ENCODE measurements at places on chromosomes 11 and 22. TPM values are rescaled to one million over a fixed set of nuclear protein-coding genes. Genes with fewer than 3 reads are reported as not detected.

DNA sequence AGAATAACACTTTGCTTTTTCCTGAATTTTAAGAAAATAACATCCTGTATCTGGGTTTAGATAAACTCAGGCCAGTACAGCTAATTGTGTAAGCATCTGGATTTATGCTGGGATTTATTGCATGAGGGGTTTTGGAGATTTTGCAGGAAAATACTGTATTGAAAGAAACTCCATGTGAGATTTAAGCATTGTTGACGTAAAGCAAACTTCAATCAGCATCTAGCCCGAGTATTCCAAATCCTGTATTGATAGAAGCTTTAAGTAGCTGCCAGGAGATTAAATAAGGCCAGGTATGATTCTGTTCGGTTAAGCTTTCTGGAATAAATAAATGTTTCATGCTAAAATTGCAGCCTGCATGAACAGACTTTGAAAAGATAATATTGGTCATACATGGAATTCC, 36.3 kb upstream of the LYVE1 start:
- no peak for DNase-seq

GRCh38 chr11:123434262-123434661, 4.2 kb downstream of the GRAMD1B start:
- DNase-seq = no peak

DNA sequence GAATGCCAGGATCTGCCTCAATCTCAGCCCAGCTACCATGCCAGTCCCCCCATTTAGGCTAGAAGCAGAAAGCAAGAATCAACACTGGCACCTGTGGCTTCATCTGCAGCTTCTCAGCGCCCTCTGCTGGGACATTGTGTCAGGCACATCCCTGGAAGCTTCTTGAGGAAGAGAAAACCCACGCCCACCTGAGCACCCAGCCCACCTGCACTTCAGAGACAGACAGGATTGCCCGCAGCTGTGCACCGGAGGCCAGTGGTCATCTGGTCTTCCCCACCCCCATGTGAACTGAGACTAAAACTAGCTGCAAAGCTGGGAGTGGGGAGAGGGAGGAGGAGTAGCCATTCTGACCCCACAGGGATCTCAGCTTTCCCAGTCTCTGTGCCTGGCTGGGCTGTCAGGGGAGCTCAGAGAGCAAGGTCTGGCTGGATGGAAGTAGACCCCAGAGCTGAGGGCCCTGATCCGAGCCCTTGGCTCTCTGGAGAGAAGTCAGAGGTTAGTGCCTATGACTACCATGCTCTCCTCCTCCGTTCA, 66.8 kb downstream of the FEZ1 start:
- no peak for DNase-seq

GRCh38 chr11:133816146-133816870, 29.0 kb downstream of the SPATA19 start:
- no peak for DNase-seq

DNA sequence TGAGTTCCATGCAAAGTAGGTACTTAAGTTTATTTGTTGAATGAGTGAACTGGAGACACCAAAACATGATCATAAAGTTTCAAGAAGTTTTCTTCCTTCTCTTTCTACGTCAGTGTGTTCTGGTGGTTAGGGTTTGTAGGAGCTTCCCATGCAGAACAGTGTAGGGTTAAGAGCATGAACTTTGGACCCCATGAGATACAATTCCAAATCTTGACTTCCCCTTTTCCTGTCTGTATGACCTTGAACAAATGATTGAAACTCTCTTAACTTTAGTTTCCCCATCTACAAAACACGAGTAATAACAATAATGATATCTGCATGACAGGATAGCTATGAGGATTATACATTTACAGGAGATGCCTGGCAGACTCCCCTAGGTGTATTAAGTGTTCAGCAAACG, 41.0 kb upstream of the TENM4 start:
- no peak for DNase-seq

DNA sequence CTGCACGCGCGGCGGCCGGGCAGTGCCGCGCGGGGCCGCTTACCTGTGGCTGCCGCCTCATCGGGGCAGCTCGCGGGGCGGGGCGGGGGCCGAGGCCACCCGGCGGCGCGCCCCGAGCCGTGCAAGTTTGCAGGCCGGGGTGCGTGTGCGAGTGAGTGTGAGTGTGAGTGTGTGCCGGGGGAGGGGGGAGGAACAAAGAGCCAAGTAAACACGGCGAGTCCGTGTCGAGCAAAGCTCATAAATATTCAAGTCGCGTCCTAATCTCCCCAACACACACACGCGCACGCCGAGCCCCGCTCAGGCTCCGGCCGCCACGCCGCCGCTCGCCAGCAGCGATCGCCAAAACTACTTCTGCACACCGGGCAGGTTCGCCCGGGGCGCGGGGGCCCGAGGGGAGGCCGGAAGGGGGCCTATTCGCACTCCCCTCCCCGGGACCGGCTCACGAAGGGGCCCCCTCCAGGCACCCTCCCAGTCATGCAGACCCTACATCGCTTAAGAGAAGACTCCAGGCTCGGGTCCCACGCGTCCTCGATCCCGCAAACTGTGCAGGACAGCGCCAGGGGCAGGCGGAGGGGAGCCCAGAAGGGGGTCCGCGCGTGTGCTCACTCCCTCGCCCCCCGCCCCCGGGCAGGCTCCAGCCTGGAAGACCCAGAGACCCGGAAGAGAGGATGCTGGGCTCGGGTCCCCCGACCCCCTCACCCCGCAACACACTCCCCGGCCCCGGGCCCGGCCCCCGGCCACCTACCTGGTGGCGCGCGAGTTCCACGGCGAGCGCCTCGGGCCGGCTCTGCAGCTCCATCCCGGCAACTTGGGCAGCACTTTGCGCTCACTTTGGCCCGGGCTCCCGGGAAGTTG, 827 bp downstream of the PHF21B start:
- no peak for DNase-seq

GRCh38 chr22:25478111-25478510, 86.4 kb upstream of the GRK3 start:
- DNase-seq = no peak

GRCh38 chr11:58907780-58908179, 31.5 kb upstream of the GLYATL1 start:
- DNase-seq = no peak

- DNase-seq = peak; percentile 86
Measured at GRCh38 chr22:35376728-35377472, 4.0 kb upstream of the HMOX1 start.

DNA sequence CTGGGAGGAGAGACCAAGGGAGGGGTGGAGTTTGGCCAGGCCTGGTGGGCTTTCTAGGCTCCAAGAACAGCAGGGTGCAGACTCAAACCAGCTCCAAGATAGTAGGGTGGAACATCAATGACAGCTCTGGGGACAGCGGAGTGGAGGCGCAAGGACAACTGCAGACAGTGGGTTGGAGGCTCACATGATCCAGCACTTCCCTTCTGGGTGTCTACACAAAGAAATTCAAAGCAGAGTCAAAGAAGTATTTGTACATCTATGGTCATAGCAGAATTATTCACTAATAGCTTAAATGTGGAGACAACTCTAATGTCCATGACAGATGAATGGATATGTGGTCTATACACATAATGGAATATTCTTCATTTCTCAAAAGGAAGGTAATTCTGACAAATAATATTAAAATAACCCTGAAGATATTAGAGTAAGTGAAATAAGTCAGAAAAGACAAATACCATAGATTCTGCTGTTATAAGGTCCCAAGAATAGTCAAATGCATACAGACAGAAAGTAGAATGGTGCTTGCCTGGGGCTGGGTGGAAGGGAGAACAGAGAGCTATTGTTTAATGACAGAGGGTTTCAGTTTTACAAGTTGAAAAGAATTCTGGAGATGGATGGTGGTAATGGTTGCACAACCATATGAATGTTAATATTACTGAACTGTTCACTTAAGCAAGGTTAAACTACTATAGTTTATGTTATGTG, 5.5 kb upstream of the GAB4 start:
- no peak for DNase-seq

GRCh38 chr22:31284281-31285155, 7.8 kb downstream of the PIK3IP1 start:
- no peak for DNase-seq

DNA sequence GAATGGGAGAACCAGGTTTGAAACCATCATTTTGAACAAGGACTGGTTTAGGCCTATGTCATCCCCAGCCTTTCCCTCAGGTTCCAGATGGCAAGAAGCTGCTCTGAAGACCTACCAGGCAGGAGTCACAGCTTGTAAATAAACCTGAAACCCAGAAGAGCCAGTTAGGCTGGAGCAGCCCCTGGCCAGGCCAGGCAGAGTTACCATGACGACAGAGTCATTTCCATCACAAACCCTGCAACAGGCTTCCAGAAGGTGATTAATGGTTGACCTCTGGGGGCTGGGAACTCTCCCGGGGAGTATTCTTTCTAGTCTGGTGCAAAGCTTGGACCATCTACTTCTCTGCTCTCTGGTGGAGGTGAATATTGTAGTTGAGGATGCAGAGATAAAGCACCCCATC, 164.1 kb upstream of the NCAM1 start:
- no peak for DNase-seq

- no peak for DNase-seq
Measured at GRCh38 chr11:10762913-10763421, 11.9 kb downstream of the CTR9 start.

- no peak for DNase-seq
Measured at GRCh38 chr22:20498913-20499312, 3.3 kb upstream of the KLHL22 start.

- no peak for DNase-seq
Measured at GRCh38 chr22:46501701-46502100, 35.7 kb downstream of the CELSR1 start.

GRCh38 chr22:27125539-27125938, 468.2 kb downstream of the MIAT start:
- no peak for DNase-seq

DNA sequence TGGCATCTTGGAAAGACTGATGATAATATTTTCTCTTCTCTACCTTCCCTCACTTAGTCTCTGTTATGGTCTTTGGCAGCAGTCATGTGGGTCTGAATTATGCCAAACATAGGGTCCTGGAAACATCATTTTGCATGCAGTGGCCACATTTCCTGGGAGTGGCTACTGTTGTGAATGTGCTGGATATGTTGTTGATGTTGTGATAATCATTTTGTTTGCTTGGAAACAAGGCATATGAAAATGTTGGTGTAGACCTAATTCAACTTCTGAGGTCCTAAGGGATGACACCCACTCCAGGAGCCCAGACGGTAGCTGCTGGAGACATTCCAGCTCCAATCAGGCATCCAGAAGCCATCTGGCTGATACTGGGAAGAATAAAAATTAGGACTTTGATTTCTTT, 109.7 kb downstream of the DCDC1 start:
- no peak for DNase-seq

POU2AF2 gene
- not detected for total RNA-seq

NNMT gene
- 121 TPM for total RNA-seq

DUSP8 gene
- 2.5 TPM for total RNA-seq

DDX17 gene
- total RNA-seq = 587 TPM

PKP3 gene
- total RNA-seq = 95.7 TPM

ARHGAP8 gene
- 19.2 TPM for total RNA-seq

ZNRD2 gene
- 25.1 TPM for total RNA-seq

OR5AR1 gene
- total RNA-seq = not detected

CYB5R3 gene
- 144 TPM for total RNA-seq

PDE3B gene
- 30.5 TPM for total RNA-seq

RASL10A gene
- total RNA-seq = 9.0 TPM

PHLDA2 gene
- 6.4 TPM for total RNA-seq

All from Peyer's patch (tissue), 4 donors.